ENCODE measurements at places on chromosomes 6 and 20.

DNA sequence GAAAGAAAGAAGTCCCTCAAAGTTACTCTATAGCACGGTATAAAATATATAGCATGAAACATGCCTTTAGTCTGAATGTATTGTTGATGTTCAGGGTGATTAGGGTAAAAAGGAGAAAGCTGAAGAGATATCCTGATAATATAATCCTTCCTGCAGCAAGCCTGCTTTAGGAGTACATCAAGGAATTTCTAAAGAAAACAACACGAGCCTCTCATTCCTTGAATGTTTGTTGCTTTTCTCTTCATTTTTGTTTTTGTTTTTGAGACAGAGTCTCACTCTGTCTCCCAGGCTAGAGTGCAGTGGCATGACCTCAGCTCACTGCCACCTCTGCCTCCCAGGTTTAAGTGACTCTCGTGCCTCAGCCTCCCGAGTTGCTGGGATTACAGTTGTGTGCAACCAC is 79.1 kb downstream of the CD164 start:
- DNase-seq: no peak

- DNase-seq: no peak
Measured at GRCh38 chr6:56484669-56485068, 158.0 kb downstream of the DST start.

- no peak for DNase-seq
Measured at GRCh38 chr6:139824864-139825263, 450.4 kb upstream of the CITED2 start.

DNA sequence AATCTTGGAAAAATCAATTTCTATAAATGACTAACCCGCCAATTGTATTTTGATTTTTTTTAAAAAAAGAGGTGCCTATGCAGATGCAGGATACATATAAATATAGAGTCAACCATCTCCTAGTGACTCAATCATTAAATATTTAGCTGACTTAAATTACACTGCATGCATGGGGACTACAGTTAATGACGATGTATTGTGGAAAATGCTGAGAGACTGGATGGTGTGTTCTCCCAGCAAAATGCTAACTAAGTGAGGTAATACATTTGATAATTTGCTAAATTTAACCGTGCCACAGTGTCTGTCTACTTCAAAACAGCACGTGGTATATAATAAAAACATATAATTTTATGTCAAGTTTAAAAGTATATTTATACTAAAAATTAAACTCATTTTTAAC is 341.6 kb downstream of the PRKN start:
- DNase-seq: no peak

DNA sequence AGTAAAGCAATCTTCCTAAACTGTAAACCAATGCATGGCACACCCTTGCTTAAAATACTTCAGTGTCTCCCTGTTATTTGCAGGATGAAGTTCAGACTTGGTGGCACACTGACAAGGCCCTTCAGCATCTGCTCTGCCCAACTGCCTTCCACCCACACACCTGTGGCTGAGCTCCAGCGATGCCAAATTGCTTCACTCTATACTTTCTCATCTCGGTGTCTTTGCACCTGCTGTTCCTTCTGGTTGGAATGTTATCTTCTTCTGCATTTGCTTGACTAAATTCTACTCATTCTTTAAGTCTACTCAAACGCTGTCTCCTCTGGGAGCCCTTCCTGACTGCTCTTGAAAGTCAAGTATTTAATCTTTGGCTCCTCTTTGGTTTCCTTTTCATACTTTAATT is 100.1 kb upstream of the SUPT3H start:
- DNase-seq: no peak

- DNase-seq: no peak
Measured at GRCh38 chr6:143267760-143268159, 182.7 kb downstream of the ADAT2 start.

DNA sequence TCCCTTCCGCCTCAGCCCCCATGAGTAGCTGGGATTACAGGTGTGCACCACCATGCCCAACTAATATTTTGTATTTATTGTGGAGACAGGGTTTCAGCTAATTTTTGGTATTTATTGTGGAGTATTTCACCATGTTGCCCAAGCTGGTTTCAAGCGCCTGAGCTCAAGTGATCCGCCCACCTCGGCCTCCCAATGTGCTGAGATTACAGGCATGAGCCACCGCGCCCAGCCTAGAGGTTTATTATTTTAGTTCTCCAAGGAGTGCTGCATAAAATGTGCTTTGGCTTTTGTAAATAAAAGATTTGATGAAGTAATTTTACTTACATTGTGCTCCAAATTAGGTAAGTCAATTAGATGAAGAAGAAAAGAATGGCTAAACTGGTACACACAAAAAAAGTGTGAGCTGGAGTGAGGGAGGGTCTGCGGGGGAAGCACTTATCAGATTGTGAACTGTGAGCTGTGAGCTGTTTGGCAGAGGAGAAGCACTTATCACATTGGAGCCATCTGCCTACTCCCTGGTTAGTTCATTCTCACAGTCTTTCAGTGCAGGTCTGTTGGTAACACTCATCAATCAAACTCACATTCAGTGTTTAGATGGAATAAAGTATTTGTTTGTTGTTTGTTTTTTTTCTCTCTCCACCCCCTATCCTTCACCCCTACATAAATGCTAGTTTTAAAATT is 398.0 kb downstream of the EPHA7 start:
- DNase-seq: no peak

- DNase-seq: no peak
Measured at GRCh38 chr6:128731249-128732165, 151.4 kb upstream of the LAMA2 start.

DNA sequence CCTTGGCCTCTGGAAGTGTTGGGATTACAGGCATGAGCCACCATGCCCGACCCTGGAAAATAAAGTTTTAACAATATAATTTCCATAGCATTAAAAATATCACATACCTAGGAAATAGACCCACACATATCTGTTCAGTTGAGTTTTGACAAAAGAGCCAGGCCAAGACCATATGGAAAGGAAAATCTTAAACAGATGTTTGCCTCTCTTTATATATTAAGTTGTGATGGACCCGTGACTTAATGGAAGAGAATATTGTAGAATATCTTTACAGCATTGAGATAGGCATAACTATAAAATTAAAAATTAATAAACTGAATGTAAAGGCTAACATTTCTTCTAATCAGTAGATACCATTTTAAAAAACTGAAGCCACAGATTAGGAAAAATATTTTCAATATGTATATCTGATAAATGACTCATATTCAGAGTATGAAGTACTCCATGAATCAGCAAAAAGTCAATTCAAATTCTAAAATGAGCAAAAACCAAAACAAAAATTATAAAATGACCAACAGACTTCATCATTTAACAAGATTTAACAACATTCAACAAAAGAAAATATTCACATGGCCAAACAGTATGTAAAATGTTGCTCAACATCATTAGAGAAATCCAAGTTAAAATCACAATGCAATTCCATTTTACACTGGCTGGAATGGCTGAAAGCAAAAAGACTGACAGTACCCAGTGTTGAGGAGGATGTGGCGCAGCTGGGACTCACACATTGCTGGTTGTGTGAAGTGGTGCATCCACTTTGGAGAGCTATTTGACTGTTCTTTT is 43.3 kb downstream of the GTF2H5 start:
- DNase-seq: no peak

GRCh38 chr20:58649288-58650180 is 1.5 kb upstream of the STX16 start:
- DNase-seq: no peak

GRCh38 chr6:134950482-134950881 is 581 bp upstream of the ALDH8A1 start:
- DNase-seq: no peak

DNA sequence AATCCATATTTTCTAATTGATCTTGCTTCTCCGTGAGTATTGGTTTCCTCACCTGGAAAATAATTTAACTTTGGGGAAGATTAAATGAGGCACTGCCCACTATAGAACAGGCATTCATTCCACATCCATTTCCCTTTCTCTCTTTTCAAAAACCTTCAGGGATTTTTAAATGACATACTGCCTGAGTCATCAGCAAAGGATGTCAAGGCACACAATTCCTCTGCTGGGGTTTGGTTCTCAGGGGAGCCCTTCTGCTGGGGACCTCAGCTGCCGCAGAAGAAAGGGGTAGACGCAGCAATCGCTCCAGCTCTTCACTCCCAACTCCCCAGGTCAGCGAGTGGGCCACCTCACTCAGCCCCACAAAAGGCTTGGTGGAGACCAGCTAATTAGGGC is 90.7 kb upstream of the BACH2 start:
- no peak for DNase-seq
